ENCODE measurements at places on chromosomes 16 and 17. TPM values are rescaled to one million over a fixed set of nuclear protein-coding genes. Genes with fewer than 3 reads are reported as not detected.

The KCNJ18 gene
- not detected for total RNA-seq

The C17orf78 gene
- total RNA-seq: 0.64 TPM

The ATAD5 gene
- total RNA-seq: 3.2 TPM

The SEC14L1 gene
- total RNA-seq: 35.3 TPM

The ZNF668 gene
- 6.9 TPM for total RNA-seq

DNA sequence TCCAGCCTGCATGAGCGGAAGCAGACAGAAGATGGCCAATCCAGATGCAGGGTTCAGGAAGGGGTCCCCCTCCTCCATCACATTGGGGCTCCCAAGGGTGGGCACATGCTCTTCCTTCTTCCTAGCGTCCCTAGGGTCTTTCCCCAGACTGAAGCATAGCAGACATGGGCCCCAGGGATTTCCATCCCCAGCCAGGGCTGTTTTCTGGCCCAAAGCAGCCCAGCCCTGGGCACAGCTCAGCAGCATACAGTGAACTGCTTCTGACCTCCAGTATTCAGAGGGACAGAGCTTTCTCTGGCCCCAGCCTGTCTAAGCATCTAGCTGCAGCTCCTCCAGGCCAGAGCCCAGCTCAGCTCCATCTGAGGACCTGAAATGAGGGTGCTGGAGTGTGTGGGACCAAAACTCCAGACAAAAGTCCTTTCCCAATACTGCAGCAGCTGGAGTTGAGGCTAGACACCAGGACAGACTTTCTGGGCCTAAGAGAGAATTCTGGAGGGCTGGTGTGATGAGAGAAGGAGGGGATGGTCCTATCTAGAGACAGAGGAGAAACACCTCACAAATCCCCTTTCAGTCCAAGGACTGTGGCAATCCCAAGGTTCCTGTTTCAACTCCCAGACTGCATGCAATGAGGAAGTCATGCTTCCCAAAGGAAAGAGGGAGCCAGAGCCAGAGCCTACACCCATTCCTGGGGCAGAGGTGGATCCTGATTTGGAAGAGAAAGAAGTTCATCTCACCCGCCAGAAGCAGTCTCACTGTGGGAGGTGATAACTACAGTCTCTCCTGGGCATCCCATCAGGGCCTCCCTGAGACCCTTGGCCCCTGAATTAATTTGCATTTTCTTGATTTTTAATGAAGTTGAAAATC lies 4.5 kb upstream of the FOXN1 start:
- DNase-seq: no peak

DNA sequence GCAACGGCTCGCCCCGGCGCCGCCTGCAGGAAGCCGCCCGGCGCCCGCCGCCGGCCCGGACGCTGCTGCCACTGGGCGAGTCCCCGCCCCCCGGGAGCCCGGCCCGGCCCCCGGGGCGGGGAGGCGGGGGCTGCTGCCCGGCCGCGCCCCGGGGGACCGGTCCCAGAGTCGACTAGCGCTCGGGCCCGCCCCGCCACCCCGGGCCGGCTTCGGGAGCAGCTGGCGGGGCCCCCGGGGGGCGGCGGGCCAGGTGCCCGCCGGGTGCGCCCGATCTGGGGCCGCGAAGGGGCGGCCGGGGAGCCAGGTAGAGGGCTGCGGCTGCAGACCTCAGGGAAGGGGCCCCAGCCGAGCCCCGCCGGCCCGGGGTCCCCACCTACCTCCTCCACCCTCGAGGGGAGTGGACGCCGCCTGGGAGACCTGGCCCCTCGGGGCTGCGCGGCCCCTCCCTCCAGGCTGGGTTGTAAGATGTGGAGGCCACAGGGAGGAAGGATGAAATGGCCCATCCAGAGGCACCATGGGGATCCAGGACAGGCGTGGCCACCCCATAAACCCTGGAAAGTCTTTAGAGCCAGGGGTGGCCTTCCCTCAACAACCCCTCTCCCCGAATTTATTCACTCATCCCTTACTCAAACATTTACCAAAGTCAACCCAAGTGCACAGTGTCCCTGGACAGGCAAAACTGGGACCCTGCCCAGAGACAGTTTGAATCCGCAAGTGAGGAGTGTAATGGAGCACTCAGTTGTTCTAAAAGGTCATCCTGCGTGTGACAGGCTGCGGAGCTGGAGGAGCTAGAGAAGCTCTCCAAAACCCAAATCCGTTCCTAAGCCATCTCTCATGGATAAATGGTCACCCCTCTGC lies at the start of gene CDYL2:
Gene CDYL2, minus strand, starts transcription at position 73 of the 858 bp plus-strand sequence. CDS start 425 bp downstream, outside the sequence.
- peak; percentile 82 for DNase-seq

DNA sequence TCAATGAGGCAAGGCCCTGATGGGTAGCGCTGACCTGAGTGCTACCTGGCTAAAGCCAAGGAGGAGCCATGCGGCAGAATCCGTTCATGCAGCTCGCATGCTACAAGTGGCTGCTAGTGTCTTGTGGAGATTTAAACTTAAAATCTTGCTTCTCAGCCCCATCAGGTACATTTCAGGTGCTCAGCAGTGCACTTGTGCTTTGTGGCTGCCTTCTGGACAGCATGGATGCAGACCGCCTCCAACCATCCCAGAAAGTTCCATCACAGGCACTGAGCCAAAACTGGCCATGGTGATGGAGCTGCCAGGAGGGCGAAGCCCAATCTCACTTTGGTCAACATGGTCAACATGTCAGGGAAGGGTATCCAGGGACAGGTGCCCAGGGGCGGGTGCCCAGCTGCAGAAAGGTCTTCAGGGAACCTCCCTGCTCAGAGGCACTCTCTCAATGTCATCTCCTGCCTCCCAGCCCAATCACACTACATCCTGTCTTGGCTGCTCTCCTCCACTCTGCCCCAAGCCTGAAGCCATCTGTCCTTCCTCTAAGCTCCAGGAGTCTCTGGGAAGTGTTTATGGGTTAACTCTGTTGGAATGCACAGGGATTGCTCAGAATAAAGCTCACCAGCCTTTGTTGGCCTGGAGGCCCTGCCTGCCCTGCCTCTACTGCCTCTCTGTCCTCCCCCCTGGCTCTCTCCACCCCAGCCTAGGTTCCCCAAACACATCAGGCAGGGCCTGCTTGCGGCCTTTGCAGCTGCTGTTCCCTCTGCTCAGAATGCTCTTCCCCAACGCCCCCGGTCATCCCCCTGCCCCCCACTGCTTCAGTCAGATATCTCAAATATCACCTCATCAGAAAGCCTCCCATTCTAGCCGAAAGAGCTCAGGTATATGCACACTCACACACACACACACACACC lies 18.3 kb upstream of the TNFRSF13B start:
- no peak for DNase-seq

GRCh38 chr17:55527540-55528118 lies 16.4 kb upstream of the SMIM36 start:
- peak; percentile 72 for DNase-seq

- no peak for DNase-seq
Observed at GRCh38 chr17:62045517-62045916, 19.6 kb downstream of the MED13 start.

DNA sequence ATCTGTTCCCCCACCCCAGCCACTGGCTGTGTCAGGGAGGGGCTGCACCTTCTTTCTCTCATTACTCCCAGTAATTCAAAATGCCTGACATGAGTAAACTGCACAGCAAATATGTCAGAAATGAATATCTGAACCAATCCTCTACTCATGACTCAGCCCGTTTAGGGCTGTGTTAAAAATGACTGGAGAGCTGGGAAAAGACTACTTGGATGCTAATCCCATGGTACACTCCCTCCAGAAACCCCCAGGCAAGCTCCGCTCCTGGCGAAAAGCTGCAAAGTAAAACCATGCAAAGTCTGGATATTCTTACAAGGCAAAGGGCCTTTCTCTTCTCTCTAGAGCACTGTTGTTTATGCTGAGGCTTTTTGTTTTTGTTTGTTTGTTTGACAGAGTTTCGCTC lies 448.1 kb upstream of the DYNLRB2 start:
- DNase-seq: no peak

- DNase-seq: no peak
Observed at GRCh38 chr16:27640277-27640600, 90.3 kb downstream of the KATNIP start.

DNA sequence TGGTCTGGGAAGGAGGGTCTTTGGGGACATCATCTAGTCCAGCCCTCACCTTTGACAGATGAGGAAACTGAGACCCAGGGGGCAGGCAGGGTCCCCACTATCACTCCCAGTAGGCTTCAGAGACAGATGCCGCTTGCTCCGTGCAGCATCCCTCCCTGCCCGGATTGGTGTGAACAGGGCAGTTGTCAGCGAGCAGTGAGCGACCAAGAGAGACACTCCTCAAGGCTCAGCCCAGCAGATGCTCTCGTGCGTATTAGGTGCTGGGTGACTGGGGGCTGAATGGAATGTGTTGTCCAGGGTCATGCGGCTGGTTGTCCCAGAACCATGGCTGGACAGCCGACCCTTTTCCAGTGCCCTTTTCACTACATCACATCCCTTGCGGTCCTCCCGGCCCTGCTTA lies 49.0 kb downstream of the MPRIP start:
- no peak for DNase-seq

DNA sequence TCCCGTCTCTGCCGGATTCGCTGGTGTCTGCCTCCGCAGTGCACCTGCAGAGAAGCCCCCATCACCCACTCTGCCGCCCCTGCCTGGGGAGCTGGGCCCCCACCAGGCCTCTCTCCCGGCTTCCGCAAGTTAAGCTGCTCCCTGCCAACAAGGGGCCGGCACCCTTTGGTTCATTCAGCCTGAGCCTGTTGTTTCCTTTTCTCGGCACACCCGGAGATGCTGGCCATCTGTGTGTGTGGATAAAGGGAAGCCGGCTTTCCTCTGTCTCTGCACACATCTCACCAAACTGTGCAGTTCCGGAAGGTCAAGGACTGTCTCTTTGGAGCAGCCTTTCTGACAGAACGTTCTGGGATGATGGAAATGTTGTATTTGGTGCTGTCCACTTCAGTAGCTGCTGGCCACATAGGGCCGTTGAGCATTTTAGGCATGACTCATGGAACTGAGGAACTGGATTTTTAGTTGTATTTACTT lies 6.8 kb downstream of the MAPK8IP3 start:
- DNase-seq: no peak

- DNase-seq: no peak
Observed at GRCh38 chr16:69223882-69224281, 36.9 kb downstream of the SNTB2 start.

DNA sequence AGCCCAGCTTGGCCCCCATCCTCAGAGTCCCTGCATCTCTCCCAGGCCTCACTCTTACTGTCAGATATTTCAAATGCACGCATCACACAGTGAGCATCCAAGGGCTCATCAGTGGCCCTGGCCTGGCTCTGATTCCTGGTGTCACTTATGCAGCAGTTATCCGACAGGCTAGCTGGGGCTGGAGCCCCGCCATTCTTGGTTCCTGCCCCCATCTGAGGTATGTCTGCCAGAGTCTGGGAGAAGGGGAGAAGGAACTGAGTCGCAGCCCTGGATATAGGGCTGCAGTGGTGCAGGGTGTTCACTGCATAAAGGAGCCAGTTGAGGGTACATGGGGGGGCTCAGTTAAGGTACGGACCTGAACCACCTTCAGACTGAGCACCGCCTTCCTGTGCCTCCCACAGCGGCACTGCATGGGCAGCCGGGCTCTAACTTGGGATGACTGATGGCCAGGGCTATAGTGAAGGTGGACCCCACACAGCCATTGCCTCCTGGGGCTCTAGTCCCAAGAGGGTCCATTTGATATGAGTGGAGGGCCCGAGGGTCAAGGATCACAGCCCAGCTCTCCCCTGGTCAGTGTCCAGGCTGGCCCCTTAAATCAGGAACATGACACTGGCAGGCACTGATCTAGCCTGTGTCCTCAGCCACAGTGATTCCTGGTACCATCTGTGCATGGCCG lies 1.8 kb upstream of the RASD1 start:
- DNase-seq: no peak

- DNase-seq: no peak
Observed at GRCh38 chr16:49027420-49027819, 254.2 kb downstream of the CBLN1 start.

- DNase-seq: peak; percentile 56
Observed at GRCh38 chr17:2710803-2711607, 559 bp downstream of the CLUH start.

- peak; percentile 76 for DNase-seq
Observed at GRCh38 chr16:48503779-48504178, 106.2 kb downstream of the N4BP1 start.
